ENCODE measurements at places on chromosomes 1 and 21. TPM values are rescaled to one million over a fixed set of nuclear protein-coding genes. Genes with fewer than 3 reads are reported as not detected.

Gene RXRG
- total RNA-seq: not detected

Gene ADGRL4
- total RNA-seq: 139 TPM

Gene GBP3
- total RNA-seq: 28.6 TPM

Gene CFAP410
- 9.4 TPM for total RNA-seq

Gene NBPF6
- total RNA-seq: not detected

Gene OLIG2
- total RNA-seq: not detected

Gene SYT6
- total RNA-seq: not detected

Gene TNFAIP8L2
- total RNA-seq: not detected

Gene CFAP298
- total RNA-seq: 14.1 TPM

Gene S100A9
- not detected for total RNA-seq

Gene C1orf116
- not detected for total RNA-seq

Gene VANGL1
- 14.3 TPM for total RNA-seq

Gene MRTO4
- total RNA-seq: 9.0 TPM

Gene TIPRL
- total RNA-seq: 41.7 TPM

Gene C1QTNF12
- 0.65 TPM for total RNA-seq

Gene GLIS1
- 1.6 TPM for total RNA-seq

Gene APCS
- not detected for total RNA-seq

Gene IL20
- not detected for total RNA-seq

Gene RAP1GAP
- total RNA-seq: 0.09 TPM

Gene PRR9
- total RNA-seq: not detected

Gene SRRM1
- 74.3 TPM for total RNA-seq

Gene CHRNB2
- total RNA-seq: under 0.01 TPM
